ENCODE measurements at places on chromosomes 11 and 22.

DNA sequence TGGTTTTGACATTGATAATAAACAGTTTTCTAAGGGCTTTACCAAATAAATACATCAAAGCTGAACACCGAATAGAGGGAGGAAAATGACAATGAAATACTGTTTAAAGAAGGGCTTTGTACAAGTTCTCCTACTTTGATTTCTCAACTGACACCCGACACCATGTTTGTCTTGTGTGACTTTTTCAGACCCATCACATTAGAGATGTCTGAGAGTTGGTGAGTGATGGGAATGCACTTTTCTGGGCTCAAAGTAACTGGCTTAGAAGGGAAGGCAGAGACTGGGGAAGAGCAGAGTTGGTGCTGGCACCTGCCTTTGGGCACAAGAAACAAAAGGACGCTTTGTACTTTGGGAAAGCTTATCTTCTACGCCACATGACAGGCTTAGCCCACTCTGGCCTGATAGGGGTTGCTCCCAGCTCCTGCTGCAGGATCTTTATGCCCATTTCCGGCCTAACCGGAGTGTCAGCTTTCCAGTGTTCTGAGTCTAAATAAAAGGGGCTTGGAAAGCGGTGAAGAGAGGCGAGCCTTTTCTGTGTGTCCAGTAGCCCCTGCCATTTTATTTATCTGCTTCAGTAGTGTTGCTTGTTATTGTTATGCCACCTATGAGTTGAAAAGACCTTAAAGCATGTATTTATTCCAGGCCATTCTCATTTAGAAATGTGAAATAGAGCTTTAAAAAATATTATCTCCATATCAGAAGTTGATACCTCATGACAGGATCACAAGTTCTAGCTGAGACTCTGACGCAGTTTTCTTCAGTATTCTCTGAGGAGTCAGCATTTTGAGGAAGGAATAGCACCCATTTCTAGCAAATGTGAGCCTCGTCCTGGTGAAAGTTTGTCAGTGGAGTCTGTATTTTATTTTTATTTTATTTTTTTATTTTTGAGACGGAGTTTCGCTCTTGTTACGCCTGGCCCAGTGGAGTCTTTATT, 24.2 kb downstream of the KREMEN1 start:
- DNase-seq: no peak

DNA sequence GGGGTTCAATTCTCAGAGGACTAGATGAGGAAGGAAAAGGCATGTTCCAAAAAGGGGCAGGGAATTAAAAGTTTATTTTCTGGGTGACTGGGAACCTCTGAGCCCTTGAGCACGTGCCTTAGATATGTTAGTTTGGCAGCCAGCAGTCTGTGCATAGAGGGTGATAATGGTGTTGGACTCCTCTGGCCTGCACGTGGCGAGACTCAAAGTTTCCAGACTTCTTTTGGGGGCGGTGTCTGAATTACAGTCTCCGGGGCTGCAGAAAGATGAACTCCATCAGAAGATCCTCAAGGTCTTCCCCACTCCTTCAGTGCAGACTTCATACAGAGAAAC, 861 bp upstream of the ZNRF3 start:
- no peak for DNase-seq

DNA sequence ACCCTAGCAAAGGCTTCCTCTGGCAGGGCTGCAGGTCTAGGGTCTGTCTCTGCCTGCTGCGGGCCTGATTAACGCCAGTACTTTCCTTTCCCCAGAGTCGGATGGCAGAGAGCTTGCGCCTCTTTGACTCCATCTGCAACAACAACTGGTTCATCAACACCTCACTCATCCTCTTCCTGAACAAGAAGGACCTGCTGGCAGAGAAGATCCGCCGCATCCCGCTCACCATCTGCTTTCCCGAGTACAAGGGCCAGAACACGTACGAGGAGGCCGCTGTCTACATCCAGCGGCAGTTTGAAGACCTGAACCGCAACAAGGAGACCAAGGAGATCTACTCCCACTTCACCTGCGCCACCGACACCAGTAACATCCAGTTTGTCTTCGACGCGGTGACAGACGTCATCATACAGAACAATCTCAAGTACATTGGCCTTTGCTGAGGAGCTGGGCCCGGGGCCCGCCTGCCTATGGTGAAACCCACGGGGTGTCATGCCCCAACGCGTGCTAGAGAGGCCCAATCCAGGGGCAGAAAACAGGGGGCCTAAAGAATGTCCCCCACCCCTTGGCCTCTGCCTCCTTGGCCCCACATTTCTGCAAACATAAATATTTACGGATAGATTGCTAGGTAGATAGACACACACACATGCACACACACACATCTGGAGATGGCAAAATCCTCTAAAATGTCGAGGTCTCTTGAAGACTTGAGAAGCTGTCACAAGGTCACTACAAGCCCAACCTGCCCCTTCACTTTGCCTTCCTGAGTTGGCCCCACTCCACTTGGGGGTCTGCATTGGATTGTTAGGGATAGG, 18.6 kb downstream of the RSPH14 start:
- no peak for DNase-seq

- DNase-seq: no peak
Observed at GRCh38 chr11:73235236-73235786, 17.2 kb downstream of the P2RY2 start.

DNA sequence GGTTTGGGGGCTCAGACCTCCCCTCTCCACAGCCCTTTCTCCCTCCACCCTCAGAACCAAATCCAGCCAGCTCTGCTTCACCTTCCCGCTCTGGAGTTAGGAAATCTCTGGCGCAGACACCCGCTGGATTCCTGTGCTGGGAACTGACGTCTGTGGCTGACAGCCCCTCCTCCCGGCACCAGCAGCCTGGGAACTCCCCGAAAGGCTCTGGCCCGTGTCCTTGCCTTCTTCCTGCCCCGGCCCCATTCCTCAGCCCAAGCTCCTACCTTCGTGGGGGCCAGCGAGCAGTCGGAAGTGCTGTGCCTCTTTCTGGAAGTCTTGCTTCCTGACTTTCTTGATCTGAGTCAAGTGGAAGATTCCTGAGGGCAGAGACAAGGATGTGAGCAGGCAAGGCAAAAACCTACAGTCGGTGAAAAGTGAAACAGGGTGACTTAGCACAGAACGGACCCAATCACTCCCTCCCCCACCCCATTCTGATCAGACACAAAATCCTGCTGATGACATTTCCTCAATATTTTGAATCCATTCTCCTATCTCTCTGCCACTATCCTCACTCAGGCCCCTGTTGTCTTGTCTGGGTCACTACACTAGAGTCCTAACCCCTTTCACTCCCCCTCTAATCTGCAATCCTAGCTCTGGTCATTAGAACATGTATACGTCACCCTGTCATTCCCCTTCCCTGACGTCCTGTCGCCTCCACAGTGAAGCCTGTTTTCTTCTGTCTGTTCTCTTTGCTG, 34.1 kb downstream of the CHRDL2 start:
- no peak for DNase-seq

DNA sequence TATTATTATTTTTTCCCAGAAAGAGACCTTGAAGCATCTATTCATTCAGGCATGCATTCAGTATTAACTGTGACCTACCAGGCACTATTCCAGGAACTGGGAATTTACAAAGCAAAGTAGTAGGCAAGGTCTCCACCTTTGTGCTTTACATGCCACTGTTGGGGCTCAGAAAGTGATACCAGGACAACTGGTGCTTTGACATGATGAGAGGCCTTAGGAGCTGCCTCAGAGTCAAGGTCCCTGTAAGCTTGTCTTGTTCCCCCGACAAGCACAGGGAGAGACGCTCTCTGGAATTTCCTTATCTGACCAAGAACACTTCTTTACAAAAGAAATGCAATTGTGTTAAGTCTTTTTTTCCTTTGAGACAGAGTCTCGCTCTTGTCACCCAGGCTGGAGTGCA, 2.3 kb upstream of the HMOX1 start:
- DNase-seq: no peak

- no peak for DNase-seq
Observed at GRCh38 chr11:87372065-87372464, 334.3 kb downstream of the TMEM135 start.

- no peak for DNase-seq
Observed at GRCh38 chr22:47370448-47371262, 608.2 kb downstream of the TBC1D22A start.
